Activated CD4-positive, alpha-beta T cell treated with anti-CD3 and anti-CD28 coated beads, Interleukin-10, Interleukin-2, amounts not matched to agents 100 ng/mL and 50 ng/mL, durations not matched to agents 16 hours and 8 hours (primary cell): ENCODE measurements at places on chromosomes 2 and 18.
A peak's percentile ranks its signal among the peaks of the same experiment; 100 is the strongest.

DNA sequence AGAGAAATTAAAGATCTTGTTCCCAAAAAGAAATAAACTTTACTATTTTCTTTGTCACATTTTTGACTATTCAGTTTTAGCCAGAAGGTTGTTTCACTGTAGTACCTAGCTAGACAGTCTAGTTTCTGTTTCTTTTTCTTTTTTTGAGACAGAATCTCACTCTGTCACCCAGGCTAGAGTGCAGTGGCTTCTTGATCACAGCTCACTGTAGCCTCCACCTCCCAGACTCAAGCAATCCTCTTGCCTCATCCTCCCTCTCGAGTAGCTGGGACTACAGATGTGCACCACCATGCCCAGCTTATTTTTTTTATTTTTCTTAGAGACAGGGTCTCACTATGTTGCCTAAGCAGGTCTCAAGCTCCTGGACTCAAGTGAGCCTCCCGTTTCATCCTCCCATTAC is 2.2 kb downstream of the RBM45 start:
- DNase-seq, result peak; percentile 11

DNA sequence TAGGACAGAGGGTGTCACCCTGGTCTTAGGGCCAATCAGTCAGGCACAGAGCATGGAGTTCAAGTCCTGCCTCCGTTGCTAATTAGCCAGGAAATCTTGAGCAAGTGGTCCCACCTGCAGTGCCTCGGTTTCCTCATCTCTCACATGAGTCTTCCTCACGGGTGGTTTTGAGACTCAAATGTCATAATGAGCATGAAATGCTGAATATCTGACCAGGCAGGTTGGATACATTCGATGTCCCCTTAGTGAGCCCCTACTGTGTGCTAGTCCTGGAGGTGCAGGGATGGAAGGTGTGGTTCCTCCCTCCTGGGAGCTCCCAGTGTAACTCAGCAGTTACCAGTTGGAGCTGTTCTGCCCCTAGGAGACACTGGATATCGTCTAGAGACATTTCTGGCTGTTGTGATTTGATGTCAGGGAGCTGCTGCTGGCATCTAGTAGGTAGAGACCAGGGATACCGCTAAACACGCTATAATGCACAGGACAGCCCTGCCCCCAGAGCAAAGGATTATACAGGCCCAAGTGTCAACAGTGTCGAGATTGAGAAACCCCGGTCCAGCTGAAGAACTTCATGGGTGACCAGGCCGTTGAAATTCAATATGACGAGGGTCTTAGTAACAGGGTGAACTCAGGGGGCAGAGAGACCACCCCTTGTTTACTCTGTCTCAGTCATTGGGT is 118.5 kb upstream of the TWIST2 start:
- no peak for DNase-seq

DNA sequence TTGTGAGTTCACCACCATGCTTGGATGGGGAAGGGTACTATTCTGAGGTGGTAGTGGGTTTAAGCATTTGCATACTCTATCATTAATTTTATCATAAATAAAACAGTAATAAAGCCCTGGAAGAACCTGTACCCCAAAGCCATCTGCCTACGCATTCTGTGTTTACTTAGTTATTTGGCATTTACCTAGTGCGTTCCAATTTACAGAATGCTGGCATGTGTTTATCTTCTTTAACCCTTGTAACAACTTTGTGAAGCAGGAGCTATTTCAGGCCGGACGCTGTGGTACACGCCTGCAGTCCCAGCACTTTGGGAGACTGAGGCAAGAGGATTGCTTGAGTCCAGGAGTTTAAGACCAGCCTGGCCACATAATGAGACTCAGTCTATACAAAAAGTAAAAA is 17.8 kb upstream of the ODC1 start:
- DNase-seq, result no peak

GRCh38 chr2:74534411-74534810 is 4.7 kb downstream of the HTRA2 start:
- no peak for DNase-seq

DNA sequence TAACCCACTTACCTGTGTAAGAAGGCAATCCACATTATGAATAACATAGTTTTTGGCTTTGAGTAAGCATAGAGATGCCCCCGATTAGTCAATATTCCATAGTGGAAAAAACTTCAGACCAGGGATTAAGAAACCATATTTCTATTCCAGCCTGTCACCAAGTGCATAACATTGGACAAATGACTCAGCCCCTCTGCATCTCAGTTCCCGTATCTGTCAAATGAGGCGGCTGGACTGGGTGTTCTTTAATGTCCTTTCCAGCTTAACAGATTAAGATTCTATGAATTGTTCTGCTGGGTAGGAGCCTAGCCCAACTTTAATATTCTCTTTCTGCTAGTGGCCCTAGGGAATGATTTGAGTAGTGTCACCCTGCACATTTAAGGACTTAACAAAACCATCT is 11.8 kb upstream of the FTCDNL1 start:
- no peak for DNase-seq

GRCh38 chr18:21714474-21714873 is 9.9 kb upstream of the ABHD3 start:
- DNase-seq, result peak; percentile 76

DNA sequence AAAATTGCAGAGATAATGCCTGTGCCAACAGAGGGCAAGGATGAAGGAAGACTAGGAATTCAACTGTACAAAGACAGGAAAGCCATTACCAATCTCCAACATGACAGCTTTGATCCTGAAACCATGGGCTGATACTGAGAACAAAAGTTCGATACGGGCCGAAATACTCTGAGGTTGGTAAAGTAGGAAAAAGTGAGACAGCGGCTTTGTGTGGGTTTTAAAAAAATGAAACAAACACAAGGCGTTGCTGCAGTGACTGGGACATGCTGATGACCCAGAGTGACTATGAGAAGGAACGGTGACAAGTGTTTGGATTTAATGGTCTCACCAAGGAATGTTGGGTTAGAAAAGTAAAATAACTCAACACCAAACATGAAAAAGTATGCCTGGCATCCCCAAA is 24.2 kb upstream of the SDC1 start:
- no peak for DNase-seq

DNA sequence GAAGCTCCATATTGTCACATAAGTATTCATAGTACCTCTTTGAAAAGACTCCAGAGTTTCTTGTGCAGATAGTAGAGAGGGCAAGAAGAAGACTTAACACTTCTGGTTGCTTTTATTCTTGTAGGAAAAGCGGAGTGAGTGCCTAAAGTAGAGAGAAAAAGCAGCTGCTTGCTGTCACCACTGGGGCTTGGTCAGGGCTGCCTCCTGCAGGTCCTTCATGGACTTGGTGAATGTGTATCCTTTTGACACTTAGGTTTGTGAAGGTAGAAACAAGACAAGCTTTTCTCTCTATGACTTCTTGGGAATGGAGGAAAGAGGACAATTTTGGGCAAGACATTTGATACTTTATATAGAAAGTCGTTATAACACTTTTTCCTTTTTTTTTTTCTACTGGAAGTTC is 312.8 kb upstream of the FANCL start:
- DNase-seq, result no peak

- no peak for DNase-seq
Measured at GRCh38 chr2:196702641-196703040, 63.1 kb downstream of the CCDC150 start.
